ENCODE measurements at places on chromosomes 3 and 15.

GRCh38 chr3:111373861-111374260, 168.1 kb upstream of the CD96 start:
- DNase-seq: no peak

DNA sequence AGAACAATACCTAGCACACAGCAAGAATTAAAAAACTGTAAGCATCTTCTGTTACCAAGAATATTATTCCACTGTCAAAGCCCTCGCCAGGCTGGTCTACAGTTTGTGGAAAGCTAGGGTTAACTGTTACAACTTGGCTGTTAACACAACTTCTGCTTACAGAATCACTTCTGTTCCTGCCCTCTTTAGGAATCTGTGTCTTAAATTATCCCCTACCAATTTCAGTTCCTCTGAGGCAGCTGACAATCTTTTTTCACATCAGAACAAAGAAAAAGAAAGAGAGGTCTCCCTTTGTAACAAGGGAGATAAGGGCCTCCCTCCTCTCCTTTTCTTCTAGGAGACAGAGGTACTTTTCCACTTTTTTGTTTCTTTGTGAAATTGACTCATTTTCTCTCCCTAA, 188.9 kb downstream of the FMN1 start:
- DNase-seq: no peak

GRCh38 chr15:33145447-33145846, 49.1 kb downstream of the FMN1 start:
- no peak for DNase-seq

- no peak for DNase-seq
Observed at GRCh38 chr3:54372232-54372631, 249.9 kb downstream of the CACNA2D3 start.

- DNase-seq: no peak
Observed at GRCh38 chr15:101362359-101362758, 67.3 kb upstream of the SNRPA1 start.

DNA sequence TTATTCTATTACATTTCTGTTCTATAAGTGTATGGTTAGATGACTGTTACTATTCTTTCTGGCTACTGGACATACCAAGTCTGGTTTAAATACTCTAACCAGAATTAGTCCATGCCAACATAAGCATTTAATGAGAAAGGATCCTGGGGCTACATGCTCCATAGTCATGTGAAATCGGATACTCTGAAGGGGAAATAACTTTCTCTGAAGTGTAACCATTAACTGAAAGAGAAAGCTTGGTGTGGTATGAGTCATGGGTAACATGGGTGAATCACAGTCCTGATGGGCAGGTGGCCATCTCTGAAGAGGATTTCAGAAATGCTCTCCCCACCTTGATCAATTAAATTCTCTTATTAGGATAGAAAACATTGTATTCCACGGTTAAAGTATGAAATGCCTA, 69.4 kb downstream of the FHIT start:
- DNase-seq: no peak

DNA sequence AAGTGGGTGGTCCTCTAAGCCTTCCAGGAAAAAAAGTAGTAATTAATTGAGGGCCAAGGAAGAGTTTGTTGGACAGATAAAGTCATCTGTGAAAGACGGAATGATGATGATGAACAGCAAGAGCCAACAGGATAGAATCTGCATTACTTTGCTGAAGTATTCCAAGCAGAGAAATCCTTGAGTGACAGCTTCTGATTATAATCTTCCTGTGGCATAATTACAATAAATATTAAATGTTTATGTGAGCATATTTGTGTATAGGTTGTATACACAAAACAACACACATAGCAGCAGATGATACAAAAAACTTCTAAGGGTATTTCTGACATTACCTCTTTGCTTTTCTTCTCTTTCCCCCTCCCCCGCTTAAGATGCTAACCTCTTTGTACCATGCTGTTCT, 147.6 kb downstream of the SPATA16 start:
- no peak for DNase-seq
